ENCODE measurements at places on chromosomes 3 and 15.
A peak's percentile ranks its signal among the peaks of the same experiment; 100 is the strongest.

DNA sequence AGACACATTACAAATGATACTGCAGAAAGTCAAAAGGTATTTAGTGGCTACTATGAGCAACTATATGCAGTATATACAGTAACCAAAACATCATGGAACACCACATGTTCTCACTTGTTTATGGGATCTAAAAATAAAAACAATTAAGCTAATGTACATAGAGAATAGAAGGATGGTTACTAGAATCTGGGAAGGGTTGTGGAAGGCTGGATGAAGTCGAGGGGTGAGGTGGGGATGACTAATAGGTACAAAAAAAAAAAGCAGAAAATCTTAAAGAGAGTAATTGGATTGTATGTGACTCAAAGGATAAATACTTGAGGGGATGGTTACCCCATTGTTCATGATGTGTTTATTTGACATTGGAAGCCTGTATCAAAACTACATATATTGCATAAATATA, 848.8 kb upstream of the GBE1 start:
- DNase-seq = no peak

- DNase-seq = peak; percentile 83
Observed at GRCh38 chr15:96428742-96429141, 98.2 kb downstream of the NR2F2 start.

- no peak for DNase-seq
Observed at GRCh38 chr3:57063032-57063431, 2.6 kb downstream of the SPATA12 start.

DNA sequence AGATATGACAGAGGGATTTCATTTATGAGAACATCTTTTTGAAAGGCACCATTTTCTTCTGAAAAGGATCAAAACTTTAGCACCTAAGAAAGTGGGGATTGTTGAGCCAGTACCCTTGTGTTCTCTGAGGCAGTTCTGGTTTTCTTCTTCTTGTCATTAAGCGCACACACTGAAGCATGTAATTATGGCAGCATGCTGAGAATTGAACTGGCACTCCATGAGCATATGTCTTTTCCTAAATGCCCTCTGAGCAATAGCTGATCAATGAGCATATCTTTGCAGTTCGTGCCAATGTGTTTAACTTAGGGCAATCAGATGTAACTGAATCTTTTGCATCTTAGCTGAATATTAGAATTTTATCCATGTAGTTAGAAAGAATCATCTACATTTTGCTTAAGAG, 53.9 kb upstream of the VGLL3 start:
- no peak for DNase-seq

- DNase-seq = no peak
Observed at GRCh38 chr3:136949708-136950107, 8.1 kb upstream of the IL20RB start.

DNA sequence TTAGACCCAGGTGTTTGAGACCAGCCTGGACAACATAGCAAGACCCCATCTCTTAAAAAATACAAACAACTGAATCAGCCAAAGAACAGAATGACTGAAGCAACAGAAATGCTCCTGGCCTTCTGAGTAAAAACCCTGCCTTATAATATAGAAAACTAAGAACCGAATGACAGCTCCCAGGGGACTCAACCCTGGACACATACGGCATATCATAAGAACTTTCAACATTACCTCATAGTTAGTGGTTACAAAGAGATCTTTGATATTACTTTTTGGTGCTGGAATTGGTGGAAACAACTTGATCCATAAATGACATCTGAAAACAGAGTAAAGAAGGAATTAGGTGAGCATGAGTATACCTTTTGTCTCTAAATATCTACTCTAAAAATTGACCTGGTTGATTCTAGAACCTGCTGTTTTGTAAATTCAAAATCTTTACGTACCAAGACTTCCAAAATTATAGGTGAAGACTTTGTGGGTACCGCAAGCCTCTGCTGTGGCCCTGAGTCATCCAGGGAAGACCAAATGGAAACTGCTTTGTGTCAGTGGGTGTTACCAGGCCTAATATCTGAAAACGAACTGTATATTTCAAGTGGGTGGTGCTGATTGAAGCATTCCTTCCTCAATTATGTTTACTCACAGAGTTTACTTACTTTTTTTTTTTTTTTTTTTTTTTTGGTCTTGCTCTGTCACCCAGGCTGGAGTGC, 35.5 kb downstream of the IL5RA start:
- DNase-seq = no peak

GRCh38 chr15:61243983-61244593, 15.0 kb upstream of the RORA start:
- DNase-seq = no peak

GRCh38 chr15:42165106-42165505, 8.7 kb upstream of the PLA2G4F start:
- no peak for DNase-seq

DNA sequence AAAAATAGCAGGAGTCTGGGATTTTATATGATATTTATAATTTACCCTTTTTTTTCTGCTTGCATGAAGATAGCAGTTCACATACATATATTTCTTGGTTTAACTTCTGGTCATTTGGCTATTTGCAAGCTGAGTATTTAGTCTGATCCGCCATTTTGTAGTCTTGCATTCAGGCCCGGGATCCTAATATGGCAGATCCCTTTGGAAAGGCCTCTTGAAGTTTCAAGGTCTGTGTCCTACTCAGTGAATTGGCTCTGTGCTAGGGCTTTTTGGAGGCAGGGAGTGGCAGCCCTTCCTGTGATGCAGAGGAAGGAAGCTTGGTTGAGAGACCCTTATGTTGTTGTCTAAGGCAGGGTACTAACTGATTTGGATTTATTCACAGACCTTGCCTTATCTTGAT, 2.9 kb downstream of the SNRPN start:
- DNase-seq = no peak

DNA sequence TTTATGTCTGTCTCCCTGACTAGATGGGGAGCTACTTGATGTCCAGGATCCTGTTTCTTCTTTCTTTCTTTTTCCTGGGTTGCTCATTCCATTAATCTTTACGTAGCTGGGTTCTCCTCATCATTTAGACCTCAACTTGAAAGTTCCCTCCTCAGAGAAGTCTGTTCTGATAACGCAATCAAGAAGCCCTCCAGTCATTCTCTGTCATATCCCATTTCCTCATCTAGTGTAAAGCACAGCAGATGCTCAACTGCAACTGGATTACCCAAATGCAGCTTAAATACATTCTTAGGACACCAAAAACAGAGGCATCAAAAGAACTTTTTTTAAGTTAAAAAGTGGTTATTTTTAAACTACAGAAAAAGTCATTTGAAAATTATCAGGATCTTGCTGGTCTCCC, 51.7 kb upstream of the ST3GAL6 start:
- DNase-seq = no peak

- DNase-seq = no peak
Observed at GRCh38 chr3:190178779-190179178, 58.1 kb upstream of the P3H2 start.

DNA sequence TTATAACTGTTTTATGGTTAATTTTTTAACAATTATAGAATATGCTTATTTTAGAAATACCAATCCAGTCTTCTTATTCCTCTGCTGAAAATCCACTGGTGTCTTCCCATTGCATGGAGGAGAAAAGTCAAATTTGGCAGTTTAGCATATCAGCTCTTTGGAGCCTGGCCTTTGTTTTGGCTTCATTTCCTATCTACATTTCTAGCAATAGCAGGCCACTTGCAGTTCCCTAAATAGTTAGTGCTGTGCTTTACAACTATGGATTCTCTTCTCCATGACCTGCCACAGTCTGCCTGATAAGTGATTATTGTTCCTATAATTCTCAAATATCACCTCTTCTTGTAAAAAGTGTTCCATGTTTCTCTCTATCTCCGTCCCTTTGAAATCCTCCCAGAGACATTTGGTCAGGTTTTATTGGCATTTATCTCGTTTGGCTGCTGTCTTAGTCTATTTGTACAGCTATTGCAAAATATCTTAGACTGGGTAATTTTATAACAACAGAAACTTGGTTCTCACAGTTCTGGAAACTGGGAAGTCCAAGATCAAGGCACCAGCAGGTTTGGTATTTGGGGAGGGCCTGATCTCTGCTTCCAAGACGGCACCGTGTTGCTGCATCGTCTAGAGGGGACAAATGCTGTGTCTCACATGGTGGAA, 8.2 kb upstream of the SEC22A start:
- DNase-seq = no peak

DNA sequence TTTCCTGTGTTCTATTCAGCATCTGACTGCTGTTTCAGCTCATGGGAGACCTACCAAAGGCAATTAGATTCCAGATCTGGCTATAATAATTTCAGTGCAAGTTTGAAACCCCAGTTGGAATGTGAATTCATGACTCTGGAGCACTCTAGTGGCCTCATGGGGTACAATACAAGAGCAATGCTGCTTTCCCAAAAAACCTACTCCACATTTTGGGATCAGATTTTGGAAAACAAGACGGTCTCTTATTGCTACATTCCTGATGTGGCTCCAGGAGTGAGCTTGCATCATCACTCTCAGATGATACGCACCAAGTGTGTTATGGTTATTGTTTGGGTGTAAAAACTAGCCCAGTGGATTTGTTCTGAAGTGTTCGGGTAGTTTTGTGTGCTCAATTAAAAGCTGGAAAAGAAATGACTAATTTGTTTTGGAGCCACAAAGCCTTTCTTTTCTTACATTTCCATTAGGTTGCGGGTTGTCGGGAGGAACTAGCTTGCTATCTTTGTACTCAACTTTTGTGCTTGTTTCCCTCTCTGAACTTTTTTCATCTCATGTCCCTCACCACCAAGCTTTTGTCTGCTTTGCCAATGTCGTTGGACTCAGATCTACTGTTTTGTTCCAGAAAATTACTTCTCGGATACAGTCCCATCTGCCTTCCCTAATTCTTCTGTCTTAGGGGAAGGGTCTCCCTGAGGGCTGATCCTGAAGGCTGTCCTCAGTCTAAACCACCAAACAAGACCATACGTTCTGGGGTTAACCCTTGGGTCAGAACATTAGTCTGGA, 272.1 kb downstream of the BBX start:
- DNase-seq = no peak

- DNase-seq = no peak
Observed at GRCh38 chr3:54932606-54933005, 4.7 kb upstream of the LRTM1 start.

GRCh38 chr3:187088701-187089100, 50.6 kb downstream of the RPL39L start:
- DNase-seq = no peak

GRCh38 chr3:158775426-158776410, 26.1 kb upstream of the MFSD1 start:
- DNase-seq = no peak

DNA sequence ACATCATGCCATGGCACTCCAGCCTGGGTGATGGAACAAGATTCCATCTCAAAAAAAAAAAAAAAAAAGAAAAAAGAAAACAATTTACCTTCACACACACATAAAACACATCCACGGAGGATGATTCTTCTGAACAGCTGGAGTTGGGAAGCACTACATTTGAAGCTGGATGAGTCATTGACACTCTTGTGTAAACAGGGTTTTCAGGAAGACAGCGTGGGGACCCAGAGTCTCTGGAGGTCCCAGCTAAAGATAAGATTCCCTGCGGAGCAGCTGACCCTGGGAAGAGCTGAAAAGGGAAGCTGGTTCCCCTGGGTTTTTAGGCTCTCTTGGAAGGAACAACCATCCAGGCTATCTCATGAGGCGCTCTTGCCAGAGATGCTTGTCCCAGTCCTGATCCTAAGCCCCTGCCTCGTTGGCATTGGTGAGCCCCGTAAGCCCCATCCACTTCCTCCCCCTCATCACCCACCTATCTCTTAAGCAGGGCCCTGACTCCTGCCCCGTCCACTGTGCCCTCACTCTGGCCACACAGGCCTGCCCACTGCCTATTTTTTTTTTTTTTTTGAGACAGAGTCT, 32.0 kb upstream of the FURIN start:
- peak; percentile 63 for DNase-seq

DNA sequence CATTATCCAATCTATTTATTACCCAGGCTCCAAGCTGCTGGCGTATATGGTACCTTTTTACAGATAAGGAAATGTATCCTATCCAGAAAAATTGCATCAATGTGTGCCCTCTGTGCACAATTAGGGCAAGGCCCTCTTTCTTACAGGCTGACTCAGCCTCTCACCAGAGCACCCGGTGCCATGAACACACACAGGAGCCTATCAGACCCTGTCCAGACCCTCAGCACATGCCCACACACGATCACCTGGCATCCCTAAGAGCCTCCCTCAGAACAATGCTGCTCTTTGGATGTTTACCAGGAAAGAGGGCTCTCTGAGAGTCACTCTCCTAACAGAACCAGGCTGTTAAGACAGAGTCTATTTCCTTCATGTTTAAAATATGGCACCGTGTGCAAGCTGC, 460.0 kb upstream of the TBL1XR1 start:
- no peak for DNase-seq

DNA sequence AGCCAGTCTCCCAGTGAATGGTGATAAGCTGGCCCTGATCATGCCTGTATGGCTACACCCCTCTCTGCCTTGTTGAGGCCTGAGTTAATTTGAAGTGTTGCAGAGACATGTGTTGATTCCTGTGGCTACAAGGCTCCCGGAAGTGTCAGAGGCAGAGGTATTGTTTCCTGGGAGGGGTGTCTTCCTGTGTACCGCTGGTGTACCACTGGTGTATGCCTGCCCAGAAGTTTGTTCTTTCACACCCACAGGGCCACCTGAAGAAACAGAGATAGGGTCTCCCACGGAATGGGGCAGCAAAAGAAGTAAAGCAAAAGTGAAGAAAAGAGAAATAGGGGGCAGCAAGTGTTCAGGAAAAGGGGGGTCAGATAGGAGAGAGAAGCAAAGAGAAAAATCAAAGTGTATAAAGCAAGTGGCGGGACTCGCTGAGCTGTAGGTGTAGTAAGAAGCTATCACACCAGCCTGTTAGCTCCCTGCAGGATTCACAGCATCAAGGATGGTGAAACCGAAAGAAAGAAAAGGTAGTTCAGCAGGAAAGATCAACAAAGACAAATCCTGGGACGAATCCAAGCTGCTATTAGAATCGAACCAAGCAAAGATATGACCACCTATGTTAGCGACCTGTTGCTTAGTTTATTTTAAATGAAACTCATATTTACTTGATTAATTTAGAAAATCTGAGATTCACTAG, 36.6 kb upstream of the CD47 start:
- DNase-seq = no peak

GRCh38 chr3:72571638-72572114, 276.6 kb downstream of the SHQ1 start:
- no peak for DNase-seq

DNA sequence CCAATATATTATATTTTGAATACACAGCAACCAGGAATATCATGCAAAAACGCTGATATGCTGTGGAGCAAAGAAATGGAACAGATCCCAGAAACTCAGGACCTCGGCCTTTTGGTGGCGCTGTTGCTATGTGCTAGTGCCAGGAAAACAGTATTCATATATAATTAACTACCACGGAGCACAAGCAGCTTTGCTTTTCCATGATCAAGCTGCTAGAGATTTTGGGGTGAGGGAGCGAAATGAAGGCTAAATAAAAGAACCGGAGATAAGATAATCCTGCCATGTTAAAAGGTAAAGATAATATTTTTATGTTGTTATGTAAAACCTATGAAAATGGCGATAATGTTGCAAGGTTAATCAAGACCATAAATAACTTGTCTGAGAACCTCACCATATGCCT, 157.7 kb upstream of the FAM3D start:
- peak; percentile 22 for DNase-seq
